T-cell (primary cell): ENCODE measurements at places on chromosomes 1 and 21.

DNA sequence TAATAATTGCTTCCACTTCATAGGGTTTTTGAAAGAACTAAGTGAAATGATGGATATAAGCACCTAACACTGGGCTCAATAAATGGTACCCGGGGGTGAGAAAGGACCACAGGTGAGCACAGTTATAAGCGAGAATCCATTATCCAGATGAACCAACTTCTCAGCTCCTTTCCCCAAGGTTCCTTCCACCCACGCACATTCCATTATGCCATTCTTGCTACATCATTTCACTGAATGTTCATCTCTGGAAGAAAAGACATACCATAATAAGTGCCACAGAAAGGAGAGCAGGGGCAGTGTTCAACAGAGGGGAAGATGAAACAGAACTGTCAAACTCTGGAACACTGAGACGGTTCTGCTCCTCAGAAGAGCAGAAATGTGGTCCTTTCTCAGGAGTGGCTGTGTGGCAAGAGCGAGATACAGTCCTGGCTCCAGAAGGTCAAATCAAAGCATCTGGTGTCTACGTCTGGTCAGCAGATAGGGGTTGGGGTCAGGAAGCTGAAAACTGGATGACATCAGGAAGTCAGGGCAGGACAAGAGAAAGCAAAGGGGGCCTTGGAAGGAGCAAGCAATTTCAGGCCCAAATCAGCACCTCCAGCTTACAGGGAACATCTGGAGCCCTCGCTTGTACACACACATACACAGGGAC, 255.4 kb upstream of the TMEM51 start:
- H3K27ac ChIP-seq = no peak overlapping the region
- no peaks in the 10 kb centered on the region for H3K36me3 ChIP-seq
- H3K4me1 ChIP-seq = no peaks in the 10 kb centered on the region
- no peaks in the 10 kb centered on the region for H3K27me3 ChIP-seq

- H3K4me1 ChIP-seq = no peaks in the 10 kb centered on the region
- no peak overlapping the region for H3K4me3 ChIP-seq
- H3K27ac ChIP-seq = no peak overlapping the region
- DNase-seq = no peak
- no peaks in the 10 kb centered on the region for H3K36me3 ChIP-seq
- H3K27me3 ChIP-seq = no peaks in the 10 kb centered on the region
Measured at GRCh38 chr1:180372728-180373127, 129.6 kb downstream of the ACBD6 start.

- no peaks in the 10 kb centered on the region for H3K4me1 ChIP-seq
- no peaks in the 10 kb centered on the region for H3K36me3 ChIP-seq
- no peak overlapping the region for H3K27ac ChIP-seq
- H3K4me3 ChIP-seq = no peak overlapping the region
- H3K27me3 ChIP-seq = peaks cover 20% of the 10 kb centered on the region
- DNase-seq = no peak
Measured at GRCh38 chr1:58584082-58584895, 7.2 kb upstream of the TACSTD2 start.

- DNase-seq = no peak
- H3K27me3 ChIP-seq = no peaks in the 10 kb centered on the region
- H3K36me3 ChIP-seq = no peaks in the 10 kb centered on the region
- no peak overlapping the region for H3K27ac ChIP-seq
- H3K4me1 ChIP-seq = no peaks in the 10 kb centered on the region
- no peak overlapping the region for H3K4me3 ChIP-seq
Measured at GRCh38 chr1:42973286-42973685, 14.6 kb upstream of the SLC2A1 start.

- no peaks in the 10 kb centered on the region for H3K36me3 ChIP-seq
- no peak overlapping the region for H3K27ac ChIP-seq
- H3K27me3 ChIP-seq = no peaks in the 10 kb centered on the region
- H3K4me3 ChIP-seq = no peak overlapping the region
Measured at GRCh38 chr1:245226203-245226499, 71.4 kb downstream of the KIF26B start.

GRCh38 chr1:9062846-9063245, 6.6 kb downstream of the SLC2A5 start:
- no peak for DNase-seq
- H3K4me1 ChIP-seq = no peaks in the 10 kb centered on the region
- no peaks in the 10 kb centered on the region for H3K36me3 ChIP-seq
- H3K27me3 ChIP-seq = peaks cover 6% of the 10 kb centered on the region
- no peak overlapping the region for H3K27ac ChIP-seq

DNA sequence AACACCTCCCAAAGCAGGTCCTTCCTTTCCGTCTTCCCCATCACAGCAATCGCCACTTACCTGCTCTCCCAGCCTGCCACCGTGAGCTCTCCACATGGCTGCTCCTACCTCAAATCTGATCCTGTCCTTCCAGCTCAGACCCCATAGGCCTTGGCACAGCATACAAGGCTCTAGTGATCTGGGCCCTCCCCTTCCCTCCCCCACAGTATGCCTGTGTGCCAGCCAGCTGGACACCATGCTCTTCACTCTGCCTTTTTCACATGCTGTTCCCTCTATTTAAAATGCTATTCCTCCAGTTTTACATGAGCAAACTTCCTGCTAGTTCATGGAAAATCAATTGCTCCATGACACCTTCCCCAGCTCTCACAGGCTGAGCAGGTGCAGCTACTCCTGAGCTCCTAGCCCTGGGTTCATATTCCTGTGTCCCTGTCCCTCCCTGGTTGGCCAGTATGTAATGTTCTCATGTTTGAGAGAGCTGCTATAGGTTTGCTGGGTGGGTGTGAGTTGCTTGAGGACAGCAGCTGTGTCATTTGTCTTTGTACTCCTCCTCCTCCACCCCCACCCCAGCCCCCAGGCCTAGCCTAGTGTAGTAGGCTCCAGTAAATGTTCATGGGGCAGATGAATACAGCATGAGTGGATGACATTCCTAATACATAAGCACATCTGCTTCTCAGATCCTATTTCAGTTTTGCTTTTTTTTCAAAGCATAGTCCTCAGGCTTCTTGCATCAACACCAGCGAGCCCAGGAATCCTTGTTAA, 6.3 kb upstream of the TNNT2 start:
- H3K4me1 ChIP-seq = no peaks in the 10 kb centered on the region
- no peak overlapping the region for H3K4me3 ChIP-seq
- no peak overlapping the region for H3K27ac ChIP-seq
- H3K36me3 ChIP-seq = no peaks in the 10 kb centered on the region
- no peak for DNase-seq

- H3K36me3 ChIP-seq = no peaks in the 10 kb centered on the region
- H3K4me1 ChIP-seq = no peaks in the 10 kb centered on the region
- no peak overlapping the region for H3K4me3 ChIP-seq
Measured at GRCh38 chr1:168861421-168862004, 132.5 kb upstream of the DPT start.

DNA sequence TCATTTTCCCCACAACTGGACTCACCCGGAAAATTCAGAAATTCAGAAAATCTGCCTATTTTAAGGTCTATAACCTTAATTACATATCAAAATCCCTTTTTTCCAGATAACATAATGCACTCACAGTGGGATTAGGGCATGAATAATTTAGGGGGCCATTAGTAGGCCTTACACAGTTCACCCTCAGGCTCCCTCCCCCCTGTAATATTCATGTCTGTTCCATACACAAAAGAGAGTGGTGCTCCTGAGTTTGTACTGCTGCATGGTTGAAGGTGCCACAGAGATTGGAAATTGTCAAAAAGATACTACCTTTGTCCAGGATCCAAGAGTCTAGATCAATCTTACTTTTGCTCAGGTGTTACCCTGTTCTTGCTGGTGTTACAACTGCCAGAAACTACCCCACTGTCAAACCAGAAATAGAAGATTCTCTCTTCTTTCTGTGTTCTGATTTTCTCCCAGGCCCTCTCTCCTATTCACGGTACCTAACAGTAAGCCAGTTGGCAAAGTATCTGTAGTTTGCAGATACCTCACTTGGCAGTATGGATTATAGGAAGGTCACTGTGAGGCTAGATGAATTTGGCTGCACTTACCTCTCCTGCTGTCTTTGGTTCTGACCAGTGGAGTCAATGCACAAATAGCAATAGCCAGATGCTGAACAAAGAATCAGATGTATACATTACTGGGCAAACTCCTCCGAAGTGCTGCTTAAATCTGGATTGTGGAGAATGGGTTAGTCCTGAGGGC, 53.2 kb downstream of the C1orf198 start:
- no peaks in the 10 kb centered on the region for H3K36me3 ChIP-seq
- H3K4me1 ChIP-seq = no peaks in the 10 kb centered on the region
- H3K4me3 ChIP-seq = no peak overlapping the region
- H3K27me3 ChIP-seq = no peaks in the 10 kb centered on the region
- no peak overlapping the region for H3K27ac ChIP-seq

DNA sequence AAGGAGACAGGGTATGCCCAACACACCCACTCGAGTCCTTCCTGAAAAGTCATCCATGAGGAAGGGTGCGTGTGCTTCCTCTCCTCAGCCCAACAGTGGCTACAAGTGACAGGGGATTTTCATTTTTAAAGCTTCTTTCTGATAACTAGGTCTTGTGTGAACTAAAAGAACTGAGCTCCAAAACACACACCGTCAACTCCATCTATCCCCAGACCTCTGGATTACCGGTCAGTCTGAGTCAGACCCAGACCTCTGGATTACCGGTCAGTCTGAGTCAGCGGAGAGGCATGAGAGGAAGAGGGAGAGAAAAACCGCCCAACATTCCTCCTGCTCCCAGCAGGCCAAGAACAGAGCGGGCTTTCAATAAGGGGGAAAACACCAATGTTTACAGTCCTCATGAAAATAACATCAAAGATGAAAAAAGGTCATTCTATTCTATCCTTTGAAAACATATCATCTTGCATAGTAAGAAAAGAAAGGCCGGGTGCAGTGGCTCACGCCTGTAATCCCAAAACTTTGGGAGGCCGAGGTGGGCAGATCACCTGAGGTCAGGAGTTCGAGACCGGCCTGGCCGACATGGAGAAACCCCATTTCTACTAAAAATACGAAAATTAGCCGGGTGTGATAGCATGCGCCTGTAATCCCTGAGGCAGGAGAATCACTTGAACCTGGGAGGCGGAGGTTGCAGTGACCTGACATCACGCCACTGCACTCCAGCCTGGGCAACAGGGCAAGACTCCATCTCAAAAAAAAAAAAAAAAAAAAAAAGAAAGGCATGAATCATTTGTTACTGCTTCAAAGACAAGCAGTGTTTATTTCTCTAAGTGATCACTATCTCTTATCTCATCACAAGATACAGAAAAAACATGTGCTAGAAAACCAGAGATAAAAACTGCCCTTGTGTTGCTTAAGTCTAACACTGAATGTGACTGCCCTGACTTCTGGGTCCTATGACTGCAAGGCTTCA, 3.4 kb downstream of the PTTG1IP start:
- H3K27ac ChIP-seq = peak overlapping the region; percentile 39
- DNase-seq = no peak
- peaks cover 9% of the 10 kb centered on the region for H3K36me3 ChIP-seq
- no peaks in the 10 kb centered on the region for H3K27me3 ChIP-seq
- peaks cover 84% of the 10 kb centered on the region for H3K4me1 ChIP-seq

- H3K36me3 ChIP-seq = peaks cover 91% of the 10 kb centered on the region
- no peaks in the 10 kb centered on the region for H3K27me3 ChIP-seq
- DNase-seq = no peak
- H3K4me3 ChIP-seq = no peak overlapping the region
- H3K4me1 ChIP-seq = peaks cover 97% of the 10 kb centered on the region
- peak overlapping the region; percentile 96 for H3K27ac ChIP-seq
Measured at GRCh38 chr1:24909388-24909898, 20.6 kb downstream of the RUNX3 start.

DNA sequence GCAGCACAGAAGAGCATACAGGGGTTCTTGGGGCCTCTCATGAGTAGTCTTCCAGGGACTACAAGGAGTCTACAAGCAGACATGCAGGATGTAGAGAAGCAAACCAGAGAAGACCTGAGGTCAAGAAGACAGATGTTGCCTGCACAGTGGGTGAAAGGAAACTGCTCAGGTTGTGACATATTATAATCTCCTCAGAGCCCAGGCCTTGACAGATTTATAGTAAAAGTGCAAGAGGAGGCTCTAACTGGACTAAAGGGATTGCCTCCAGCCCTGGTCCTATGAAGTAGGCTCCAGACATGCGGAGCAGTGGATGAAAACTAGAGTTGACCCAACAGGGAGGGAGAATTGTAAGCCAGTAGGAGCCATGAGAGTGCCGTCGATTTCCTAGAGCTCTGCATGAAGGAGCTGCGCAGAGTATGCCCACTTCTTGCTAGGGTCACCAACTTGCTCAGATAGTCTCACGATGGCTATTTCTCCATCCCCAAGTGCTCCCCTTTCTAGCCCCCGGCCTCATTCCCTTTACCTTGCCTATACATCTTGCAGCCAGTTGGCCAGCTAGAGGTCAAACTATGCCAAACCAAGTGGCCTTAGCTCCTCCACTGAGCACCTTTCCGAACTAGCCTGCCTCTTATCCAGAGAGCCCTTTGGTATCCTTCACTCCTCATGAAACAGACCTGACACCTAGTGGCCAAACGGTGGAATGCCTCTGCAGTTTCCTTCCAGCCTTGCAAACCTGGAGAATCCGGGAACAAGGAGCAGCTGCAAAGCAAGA, 36.2 kb upstream of the IPO9 start:
- no peak overlapping the region for H3K27ac ChIP-seq
- no peaks in the 10 kb centered on the region for H3K36me3 ChIP-seq
- H3K4me1 ChIP-seq = no peaks in the 10 kb centered on the region
- DNase-seq = no peak
- no peak overlapping the region for H3K4me3 ChIP-seq

DNA sequence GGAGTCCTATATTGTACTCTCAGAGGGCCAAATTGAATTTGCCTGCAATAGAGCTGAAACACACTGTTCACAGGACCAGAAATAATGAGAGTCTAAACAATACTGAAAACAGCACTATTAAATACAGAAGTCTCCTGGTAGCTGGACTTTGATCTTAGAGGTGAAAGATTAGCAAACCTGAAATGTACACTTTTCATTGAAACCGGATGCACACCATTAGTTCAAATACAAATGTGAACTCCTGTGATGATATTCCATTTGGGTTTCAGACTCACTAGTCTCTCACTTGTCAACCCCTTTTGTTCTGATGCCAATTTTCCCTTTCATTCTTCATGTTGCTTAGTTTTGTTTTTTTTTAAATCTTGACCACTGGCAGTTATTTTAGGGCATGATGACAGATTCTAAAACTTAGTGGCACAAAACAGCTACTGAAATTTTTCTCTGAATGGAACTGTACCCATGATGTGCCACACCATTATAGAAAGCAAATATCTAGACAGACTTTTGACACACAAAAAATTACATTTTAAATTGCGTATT, 5.9 kb upstream of the TNFSF4 start:
- no peak overlapping the region for H3K27ac ChIP-seq
- DNase-seq = no peak
- H3K36me3 ChIP-seq = no peaks in the 10 kb centered on the region

DNA sequence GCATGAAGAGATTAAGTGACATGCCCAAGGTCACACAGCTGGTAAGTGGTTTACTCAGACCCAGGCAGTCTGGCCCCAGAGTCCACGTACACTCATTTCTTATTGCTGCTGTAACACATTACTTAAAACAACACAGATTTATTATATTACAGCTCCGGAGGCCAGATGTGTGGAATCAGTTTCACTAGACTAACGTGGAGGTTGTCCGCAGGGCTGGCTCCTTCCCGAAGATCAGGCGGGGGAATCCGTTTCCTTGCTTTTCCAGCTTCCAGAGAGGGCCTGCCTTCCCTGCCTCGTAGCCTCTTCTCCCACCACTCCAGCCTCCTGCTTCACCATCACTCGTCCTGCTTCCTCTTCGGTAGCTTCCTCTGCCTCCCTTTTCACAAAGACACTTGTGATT, 81.2 kb downstream of the KCNN3 start:
- H3K4me3 ChIP-seq = no peak overlapping the region
- no peak overlapping the region for H3K27ac ChIP-seq
- DNase-seq = no peak
- H3K27me3 ChIP-seq = no peaks in the 10 kb centered on the region
- H3K36me3 ChIP-seq = no peaks in the 10 kb centered on the region
